ENCODE measurements at places on chromosomes 3 and 15.

GRCh38 chr3:171790898-171791691 is 19.2 kb downstream of the PLD1 start:
- no peak for DNase-seq

DNA sequence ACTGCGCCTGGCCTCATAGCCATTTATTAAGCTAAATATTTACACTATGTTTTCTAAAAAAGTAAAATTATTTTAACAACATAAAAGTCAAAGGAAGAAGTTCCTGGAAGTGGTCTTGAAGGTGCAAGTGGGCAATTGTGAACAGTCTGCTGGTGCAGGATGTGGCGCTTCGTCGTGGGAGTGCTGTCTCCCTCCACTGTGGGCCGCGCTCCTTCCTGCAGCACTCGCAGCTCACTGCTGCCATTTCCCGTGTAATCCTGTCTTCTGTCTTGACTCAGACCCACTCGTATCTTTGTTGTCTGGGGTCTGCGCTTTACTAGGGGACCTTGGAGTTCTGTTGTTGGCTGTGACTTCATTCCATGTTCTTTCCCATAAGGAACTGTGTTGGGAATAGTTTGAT is 56.3 kb downstream of the APBA2 start:
- DNase-seq = no peak

GRCh38 chr3:190860521-190860920 is 2.0 kb downstream of the GMNC start:
- no peak for DNase-seq

- no peak for DNase-seq
Measured at GRCh38 chr15:98952381-98952803, 55.2 kb downstream of the PGPEP1L start.

DNA sequence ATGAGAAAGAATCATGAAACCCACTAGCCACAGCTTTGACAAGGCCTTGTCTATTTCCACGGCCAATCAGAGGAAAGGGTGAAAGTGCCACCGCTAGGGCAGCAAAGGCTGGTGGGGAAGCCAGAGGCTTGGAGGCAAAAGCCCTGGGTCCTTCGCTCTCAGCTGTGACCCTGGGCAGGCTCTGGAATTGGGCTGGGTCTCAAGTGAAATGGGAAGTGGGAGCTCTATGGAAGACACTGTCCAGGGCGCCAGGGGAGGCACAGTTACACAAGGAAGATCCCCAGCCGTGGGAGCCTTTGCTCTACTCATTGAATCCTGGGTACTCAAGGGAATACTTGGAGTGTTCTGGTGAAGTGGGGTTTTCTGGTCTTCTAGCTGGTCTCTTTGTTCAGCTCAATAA is 136.2 kb downstream of the ASB7 start:
- peak; percentile 27 for DNase-seq

GRCh38 chr15:69926006-69926405 is 171.7 kb downstream of the TLE3 start:
- DNase-seq = no peak

DNA sequence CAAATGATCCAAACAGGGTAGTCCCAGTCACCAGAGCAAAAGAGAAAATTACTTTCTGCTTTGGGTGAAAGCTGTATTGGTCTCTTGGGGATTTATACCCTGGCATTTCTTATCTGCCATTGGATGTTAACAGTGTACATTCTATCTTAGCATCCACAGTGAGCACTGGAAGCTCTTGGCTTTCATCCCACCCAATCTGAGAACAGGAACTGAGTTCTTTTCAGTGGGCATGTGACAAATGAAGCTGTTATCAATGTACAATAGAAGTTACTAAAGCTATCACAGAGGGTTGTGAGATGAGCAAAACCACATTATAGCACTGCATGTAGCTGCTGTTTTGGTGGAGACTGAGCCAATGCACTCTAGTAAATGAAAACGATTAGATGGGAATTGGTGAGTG is 300.7 kb downstream of the TUSC7 start:
- no peak for DNase-seq
